ENCODE measurements at places on chromosomes 7 and 10.

DNA sequence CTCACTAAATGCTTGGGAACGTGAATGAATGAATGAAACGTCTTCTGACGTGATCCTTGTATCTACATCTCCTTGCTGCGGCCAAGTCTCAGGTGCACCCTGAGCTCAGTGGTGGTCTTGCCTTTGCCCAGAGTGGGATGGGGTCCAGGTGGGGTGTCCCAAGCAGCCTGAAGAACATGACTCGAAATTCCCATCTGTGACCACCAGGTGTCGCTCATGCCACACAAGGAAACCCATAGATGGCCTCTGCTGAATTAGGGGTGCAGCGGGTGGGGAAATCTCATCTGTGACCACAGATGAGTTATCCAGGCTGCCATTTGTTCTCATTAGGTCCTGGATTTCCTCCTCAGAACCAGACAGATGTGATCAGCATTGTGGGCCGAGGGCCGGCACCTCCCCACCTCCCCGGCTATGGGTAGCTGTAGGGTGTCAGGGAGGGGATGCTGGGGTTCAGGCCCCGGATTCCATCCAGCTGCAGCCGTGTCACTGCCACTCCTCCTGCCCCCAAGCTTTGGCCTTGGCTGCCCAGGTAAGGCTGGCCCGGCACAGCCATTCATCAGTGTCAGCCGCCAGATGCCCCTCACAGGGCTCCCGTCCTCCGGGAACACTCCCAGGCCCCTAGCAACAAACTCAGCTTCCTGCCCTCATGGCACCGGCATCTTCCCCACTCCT, 21.0 kb upstream of the GNA12 start:
- peak; percentile 73 for DNase-seq

DNA sequence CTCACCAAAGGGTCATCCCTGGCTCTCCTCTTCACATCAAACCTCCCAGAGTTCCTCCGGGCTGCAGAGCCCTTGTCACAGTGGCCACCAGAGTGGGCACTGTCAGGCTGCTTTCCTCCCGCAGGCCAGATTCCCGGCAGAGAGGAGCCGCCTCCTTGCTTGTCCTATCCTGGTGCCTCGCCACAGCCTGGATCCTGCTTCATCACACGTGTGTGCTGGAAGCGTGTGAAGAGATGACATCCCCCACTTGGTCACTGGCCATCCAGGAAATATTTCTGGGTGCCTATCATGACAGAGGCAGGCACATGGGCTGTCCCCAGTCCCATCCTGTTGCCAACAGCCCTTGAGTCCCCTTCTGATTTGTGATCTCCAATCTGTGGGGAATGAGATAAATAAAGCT, 15.0 kb downstream of the INSIG1 start:
- DNase-seq, result no peak

DNA sequence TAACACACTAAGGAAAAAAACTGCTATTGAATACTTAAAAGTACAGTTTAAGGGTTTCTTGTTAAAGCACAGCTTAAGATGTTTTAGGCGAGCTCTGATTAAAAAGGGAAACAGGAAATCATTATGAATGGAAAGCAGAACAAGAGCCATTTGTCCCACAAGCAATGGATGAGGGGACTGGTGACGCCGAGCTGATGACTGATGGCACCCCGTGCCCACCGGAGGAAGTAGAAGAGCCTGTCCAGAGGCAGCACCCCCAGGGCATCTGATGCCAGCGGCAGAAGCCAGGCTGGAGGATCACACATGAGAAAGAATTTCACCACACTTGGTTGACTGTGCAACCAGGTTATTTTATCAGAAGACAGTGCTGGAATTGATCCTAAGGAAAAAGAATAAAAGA, 15.0 kb upstream of the INSIG1 start:
- no peak for DNase-seq

GRCh38 chr7:155316427-155317113, 18.9 kb downstream of the INSIG1 start:
- no peak for DNase-seq

DNA sequence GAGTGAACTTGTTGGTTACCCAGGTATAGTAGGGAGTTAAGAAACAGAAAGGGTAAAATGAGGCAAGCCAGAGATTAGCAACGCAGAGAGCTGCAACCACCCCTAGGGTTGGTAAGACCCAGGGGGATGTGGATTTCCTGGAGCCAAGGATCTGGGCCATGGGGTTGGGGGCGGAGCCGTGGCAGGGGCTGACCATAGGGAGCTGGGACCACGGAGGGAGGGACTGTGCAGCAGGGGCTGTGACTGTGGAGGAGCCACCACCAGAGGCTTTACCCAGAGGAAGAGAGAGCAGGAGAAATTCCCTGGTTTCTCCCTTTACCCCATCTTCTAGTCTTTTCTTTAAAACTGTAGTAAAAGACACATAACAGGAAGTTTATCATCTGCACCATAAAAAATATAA, 58.6 kb upstream of the BAIAP2L1 start:
- DNase-seq, result no peak

DNA sequence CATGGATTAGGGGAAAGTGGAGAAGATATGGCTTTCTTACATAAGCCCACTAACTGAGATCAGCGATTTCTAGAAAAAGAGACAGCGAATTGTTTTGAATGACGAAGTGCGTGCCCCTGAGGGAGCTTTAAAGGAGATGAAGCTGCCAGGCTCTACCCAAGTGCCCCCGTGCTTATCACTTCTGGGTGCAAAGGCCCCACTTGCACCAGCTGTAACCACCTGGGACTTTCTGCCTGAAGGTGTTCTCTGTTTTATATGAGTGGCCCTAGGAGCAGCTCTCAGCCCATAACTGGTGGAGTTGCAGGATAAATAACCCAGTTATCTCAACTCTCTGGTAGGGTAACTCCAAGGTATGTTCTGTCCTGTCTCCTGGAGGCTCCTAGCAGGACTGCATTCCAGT, 20.4 kb upstream of the CARD11 start:
- no peak for DNase-seq

- no peak for DNase-seq
These were observed 15.6 kb upstream of the KMT2C start for GRCh38 chr7:152451356-152451755.

GRCh38 chr10:113609704-113610108, 54.1 kb downstream of the NRAP start:
- no peak for DNase-seq

GRCh38 chr7:924541-925231, 29.8 kb downstream of the ADAP1 start:
- DNase-seq, result no peak

GRCh38 chr10:110273474-110273873, 31.2 kb downstream of the SMNDC1 start:
- DNase-seq, result peak; percentile 37

GRCh38 chr7:106371629-106372028, 86.8 kb upstream of the NAMPT start:
- no peak for DNase-seq

- DNase-seq, result peak; percentile 86
These were observed 145.5 kb downstream of the FANK1 start for GRCh38 chr10:126041804-126042231.

DNA sequence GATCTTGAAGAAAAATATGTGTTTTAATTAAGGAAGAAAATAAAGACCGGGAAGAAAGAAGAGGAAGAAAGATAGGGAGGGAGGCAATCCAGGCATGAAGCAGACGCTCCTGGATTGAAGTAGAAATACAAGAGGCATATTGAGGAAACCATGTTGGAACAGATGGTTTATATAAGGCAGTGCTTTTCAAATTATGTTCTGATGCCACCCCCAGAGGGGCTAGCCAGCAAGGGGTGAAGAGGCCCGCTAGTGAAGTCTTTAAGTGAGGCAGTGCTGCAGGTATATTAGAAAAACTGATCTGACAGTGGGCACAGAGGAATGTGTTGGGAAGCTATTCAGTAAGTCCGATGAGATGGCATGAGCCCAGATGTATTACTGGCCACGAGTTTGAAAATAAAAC, 40.1 kb downstream of the REEP3 start:
- no peak for DNase-seq

DNA sequence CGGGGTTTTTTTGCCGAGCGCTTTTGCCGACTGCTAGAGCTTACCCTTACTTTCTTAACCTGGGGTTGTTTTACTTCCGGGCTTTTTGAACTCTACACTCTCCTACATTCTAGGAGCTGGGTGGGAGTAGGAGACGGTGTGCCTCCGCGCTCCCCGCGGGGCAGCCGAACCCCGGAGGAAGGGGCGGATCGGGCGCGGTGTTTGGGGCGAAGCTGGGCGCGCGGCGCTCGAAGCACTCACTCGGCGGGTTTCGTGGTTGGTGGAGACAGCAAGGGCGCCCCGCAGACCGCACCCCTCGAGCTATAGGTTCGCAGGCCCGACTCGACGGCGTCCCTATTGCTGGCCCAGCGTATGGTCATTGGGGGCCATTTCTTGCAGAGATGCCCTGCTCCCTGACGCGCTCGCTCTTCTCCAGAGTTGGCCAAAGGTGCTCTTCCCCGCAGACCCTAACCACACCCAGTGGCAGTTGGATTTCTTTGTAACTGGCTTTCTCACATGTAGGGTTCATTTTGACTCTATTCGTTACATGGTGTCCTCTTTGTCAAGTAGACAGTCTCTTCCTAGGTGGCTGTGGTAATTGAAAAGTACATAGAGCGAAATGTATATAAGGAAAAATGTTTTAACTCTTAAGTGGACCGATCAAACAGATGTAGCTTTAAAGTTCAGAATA, 364 bp downstream of the ZNF518A start:
- DNase-seq, result peak; percentile 84

DNA sequence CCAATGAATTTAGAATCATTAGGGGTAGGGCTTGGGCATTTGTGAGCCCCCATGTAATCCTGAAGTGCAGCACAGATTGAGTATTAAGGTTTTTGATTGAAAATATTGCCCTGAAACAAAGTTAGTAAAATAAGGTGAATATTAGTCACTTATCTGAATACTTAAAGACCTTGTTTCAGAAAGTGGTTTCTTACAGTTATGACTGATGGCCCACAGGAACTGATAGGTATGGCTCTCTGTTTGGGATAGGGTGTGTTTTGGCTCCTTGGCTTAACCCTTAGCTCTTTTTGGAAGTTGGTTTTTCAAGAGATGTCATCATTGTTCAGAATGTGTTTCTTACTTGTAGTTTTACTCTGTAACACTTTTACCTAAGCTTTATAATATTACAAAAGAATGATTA, 34.8 kb downstream of the MDFIC start:
- DNase-seq, result no peak

- DNase-seq, result no peak
These were observed 65.6 kb downstream of the HIPK2 start for GRCh38 chr7:139711991-139712743.

DNA sequence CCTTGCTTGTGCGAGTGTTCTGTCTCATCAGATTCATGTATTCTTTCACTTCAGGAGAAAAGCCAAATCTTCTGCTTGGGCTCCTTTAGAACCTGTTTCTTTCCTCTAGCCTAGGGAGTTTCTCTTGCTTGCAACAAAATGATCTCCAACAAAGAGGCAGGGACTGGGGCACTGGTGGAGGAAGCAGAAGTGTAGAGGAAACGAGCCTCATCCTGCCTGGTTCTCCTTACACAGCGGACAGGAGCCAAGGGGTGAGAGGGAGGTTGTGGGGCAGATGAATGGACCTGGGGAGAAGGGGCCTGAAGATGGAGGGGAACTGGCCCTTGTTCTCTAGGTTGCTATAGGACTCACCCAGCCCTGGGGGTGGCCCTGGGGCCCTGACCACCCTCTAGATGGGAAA, 141.1 kb downstream of the PKD1L1 start:
- no peak for DNase-seq

DNA sequence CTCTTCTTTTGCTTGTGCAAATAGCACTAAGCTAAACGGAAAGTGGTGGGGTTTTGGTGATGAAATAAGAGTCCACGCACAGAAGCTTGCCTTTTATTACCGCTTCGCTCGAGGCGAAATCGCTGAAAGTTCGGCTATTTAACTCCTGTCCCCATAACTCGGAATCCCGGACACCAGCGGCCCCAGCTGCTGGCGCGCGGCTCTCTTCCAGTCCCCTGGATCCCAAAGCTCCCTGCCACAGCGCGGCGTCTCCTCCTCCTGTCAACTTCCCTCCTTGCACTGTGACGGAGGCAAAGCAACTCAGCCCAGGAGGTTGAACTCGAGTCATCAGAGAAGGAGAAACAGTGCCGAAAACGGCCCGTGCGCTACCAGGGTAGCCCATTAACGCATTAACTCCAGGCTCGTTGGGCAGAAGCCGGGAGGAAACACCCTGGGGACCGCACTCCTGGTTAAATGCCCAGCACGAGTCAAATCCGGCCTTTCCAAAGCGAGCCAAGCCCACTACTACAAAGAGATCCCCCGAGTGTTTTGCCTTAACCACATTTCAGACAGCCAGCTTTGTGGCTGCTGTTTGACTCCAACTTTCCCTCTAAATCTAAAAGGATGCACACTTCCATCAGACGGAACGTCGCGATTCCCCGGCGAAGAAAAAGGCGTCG, 1.3 kb downstream of the SEMA3D start:
- peak; percentile 83 for DNase-seq

DNA sequence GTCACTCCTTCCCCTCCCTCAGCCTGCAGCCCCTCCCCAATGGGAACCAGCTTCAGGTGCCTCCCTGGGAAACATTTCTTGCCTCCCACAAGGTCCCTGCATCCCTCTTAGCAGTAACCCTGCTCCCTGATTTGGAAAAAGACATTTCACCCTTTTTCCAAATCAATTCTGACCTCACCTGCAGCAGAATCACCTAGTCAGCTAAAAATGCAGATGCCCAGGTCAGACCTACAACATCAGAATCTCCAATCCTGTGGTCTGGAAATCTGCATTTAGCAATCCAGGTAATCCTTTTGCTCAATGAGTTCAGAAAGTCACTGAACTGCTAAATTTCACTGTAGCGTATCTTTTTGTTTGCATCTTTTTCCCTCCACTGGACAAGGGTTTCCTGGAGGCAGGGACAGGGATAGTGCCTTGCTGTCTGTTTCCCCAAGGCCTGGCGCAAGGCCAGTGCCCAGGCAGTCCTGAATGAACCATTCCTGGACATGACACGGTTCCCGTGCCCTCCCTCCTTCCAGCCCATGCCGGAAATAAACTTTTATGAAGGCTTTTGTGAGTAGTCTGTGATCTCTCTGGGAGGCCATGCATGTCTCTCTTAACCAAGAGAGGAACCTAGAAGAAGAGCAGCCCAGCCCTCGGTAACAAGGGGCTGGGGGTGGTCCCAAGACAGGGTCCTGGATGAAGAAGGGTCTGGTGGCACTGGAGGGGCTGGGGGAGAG, 44.0 kb downstream of the COL13A1 start:
- peak; percentile 67 for DNase-seq

DNA sequence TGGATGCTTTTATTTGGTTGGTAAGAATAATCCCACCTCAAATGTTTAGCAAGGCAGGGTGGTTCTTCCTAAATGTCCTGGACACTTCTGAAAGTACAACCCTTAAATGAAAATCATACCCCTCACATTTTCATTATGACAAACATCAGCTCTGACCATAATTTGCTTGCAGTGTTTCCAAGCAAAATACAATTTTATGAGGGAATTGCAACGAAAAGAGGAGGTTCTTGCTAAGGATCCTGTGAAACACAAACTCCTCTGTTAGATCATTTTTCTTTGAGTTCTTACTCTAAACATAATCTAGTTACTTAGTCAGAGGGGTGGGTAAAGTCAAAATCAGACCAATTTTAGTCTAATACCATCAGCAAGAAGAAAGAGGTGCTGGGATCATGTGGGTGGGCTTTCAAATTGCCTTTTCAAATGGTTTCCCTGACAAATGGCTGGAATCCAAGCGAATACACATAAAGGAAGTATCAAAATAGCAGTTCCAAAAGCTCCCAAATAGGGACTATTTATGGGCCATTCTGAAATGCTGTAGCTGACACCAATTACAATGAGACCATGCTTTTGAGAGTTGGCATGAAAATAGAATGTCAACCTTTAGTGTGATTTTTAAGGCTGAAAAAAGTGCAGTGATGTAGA, 164.9 kb upstream of the INHBA start:
- DNase-seq, result no peak
